ENCODE measurements at places on chromosomes 6 and 20.

DNA sequence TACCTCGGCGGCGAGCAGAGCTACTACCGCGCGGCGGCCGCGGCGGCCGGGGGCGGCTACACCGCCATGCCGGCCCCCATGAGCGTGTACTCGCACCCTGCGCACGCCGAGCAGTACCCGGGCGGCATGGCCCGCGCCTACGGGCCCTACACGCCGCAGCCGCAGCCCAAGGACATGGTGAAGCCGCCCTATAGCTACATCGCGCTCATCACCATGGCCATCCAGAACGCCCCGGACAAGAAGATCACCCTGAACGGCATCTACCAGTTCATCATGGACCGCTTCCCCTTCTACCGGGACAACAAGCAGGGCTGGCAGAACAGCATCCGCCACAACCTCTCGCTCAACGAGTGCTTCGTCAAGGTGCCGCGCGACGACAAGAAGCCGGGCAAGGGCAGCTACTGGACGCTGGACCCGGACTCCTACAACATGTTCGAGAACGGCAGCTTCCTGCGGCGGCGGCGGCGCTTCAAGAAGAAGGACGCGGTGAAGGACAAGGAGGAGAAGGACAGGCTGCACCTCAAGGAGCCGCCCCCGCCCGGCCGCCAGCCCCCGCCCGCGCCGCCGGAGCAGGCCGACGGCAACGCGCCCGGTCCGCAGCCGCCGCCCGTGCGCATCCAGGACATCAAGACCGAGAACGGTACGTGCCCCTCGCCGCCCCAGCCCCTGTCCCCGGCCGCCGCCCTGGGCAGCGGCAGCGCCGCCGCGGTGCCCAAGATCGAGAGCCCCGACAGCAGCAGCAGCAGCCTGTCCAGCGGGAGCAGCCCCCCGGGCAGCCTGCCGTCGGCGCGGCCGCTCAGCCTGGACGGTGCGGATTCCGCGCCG lies 994 bp downstream of the FOXC1 start:
- no peak for DNase-seq

DNA sequence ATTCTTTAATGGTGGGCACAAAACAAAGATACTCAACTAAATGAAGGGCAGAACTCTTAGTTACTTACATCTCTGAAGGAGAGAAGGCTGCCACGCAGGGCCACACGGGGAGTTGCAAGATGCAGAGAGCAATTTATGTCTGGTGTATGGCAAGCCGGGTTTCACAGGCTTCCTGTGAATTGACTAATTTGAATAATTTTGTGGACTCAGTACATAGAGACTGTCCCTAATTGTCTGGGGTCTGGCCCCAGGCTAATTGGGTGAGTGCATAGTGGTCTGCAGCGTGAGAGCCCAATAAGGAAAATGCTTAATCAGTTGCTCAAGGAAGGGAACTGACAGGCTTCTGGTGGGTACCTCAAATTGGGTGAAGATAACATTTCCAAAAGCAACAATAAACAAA lies 205.7 kb downstream of the OTOR start:
- DNase-seq = no peak

DNA sequence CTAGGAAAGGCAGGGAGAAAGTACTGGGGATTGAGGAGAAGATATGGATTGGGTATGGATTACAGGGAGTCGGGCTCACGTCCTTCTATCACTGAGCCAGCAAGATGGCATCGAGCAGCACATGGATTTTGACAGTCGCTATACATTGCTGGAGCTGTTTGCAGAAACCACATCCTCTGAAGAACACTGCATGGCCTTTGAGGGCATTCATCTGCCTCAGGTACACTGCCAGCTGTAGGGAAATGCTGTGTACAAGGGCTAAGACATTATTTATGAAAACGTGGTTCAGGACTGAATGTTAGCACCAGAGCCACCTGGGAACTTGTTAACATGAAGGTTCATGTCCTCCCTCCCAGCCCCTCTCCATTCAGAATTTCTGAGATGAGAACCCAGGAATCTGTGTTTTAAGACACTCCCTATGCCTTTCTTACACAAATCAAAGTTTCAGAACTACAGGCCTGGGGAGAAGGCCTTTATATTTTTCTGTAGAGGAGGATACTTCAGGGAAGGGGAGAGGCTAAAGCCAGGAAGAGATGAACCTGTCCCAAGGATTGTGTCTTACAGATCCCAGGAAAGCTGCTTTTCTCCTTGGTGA lies 3.5 kb downstream of the CUL9 start:
- no peak for DNase-seq

GRCh38 chr20:51867251-51867650 lies 64.9 kb upstream of the SALL4 start:
- no peak for DNase-seq

- no peak for DNase-seq
Observed at GRCh38 chr6:111423960-111424846, 58.8 kb downstream of the REV3L start.

GRCh38 chr6:39778581-39779255 lies 13.5 kb upstream of the DAAM2 start:
- no peak for DNase-seq

GRCh38 chr6:45631396-45631795 lies 253.7 kb upstream of the SUPT3H start:
- no peak for DNase-seq

DNA sequence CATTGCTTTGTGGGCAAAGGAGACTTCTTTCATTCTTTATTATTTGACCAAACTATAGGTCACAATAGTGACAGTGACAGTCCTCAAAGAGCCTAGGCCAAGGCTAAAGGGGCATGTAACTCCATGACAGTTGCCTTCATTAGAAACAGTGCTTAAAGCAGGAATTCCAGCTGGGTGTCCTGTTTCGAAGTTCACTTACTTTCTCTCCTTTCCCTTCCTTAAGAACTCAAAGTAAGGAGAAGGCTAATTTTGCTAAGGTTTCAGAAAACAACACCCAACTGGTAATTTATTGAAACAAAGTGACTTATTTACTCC lies 48.1 kb upstream of the HEY2 start:
- DNase-seq = no peak

DNA sequence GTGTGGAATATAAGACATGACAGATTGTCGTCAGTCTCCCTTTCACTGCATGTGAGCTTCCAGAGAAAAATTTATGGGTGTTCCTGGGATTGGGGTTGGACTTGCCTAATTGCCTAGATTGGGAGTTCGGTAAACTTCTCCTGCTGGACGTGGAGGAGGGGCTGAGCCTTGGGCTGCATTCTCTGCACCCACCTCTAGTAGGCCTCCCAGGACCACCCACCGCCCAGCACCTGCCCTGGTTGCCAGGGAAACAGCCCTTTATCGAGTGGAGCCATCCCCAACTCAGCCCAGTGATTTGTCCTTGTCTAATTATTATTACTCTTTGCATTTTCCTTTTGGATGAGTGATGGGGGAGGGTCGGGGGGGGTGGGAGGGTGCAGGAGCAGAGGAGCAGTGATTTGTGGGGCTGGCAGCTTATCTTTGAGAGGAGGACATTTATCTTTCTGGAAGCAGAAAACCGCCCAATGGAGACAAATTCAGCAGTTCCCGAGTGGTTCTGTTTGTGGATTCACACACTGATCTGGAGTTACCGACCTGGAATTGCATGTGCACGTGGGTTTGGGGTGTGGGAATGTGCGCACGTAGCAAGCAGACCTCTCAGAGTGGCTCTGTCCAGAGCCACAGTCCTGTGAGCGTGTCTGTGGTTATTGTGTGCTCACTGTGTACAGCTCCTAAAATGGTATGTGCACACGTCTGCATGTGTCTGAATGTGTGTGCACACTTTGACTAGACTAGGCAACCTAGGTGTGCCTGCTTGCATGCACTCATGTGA lies 104.5 kb downstream of the DHX35 start:
- no peak for DNase-seq

DNA sequence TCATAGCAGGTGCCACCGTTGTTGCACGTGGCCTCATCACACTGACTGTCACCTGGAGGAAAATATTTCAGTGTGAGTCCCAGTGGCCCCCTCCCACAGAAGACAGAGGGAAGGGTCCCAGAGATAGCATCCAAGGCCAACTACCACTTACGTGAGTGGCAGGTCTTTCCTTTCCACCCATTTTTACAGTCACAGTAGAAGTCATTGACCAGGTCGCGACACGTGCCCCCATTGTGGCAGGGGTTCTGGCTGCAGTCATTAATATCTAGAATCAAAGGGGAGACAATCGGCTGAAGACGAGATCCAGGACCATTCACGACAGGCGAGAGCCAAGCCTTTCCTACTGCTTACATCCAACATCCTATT lies 28.6 kb downstream of the JAG1 start:
- no peak for DNase-seq

GRCh38 chr6:124319410-124319809 lies 515.7 kb downstream of the NKAIN2 start:
- DNase-seq = no peak

DNA sequence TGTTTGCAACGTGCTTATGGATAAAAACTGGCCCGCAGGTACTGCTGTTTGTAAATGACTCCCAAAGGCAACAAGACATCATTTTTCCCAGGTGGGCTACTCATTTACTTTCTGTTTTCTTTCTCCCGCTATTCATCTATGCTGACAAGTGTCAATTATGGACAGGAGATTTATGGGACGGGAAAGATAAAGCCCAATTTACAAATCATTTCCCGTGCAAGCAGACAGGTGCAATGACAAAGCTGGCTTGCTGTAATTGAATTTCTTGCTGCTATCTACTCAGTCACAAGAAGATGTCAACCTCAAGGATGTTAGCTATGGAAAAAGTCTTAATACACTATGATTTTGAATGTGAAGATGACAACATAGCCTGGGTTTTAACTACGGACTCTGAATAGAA lies 125.5 kb downstream of the EPHA7 start:
- DNase-seq = no peak

- DNase-seq = no peak
Observed at GRCh38 chr20:50128520-50128905, 15.6 kb upstream of the UBE2V1 start.

DNA sequence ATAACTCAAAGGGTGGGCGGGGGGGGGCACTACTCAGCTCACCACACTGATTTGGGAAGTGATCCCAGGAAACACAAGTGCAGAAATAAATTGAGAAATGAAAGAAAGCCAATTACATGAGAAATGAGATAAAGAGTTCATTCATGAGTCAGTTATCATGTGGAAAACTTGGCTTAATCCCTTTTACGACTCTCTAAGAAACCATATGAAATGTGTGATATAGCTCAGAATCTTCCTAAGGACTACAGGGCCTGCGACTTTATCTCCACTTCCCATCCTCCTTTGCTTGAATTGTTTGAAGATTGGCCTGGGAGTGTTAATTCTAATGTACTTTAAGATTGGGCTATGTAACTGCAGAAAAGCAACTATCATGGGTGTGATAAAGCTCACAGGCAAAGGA lies 3.6 kb upstream of the BTN2A2 start:
- DNase-seq = no peak

GRCh38 chr20:40265825-40266533 lies 423.1 kb downstream of the MAFB start:
- DNase-seq = peak; percentile 22

GRCh38 chr6:41798901-41799558 lies 11.5 kb downstream of the TOMM6 start:
- DNase-seq = no peak

DNA sequence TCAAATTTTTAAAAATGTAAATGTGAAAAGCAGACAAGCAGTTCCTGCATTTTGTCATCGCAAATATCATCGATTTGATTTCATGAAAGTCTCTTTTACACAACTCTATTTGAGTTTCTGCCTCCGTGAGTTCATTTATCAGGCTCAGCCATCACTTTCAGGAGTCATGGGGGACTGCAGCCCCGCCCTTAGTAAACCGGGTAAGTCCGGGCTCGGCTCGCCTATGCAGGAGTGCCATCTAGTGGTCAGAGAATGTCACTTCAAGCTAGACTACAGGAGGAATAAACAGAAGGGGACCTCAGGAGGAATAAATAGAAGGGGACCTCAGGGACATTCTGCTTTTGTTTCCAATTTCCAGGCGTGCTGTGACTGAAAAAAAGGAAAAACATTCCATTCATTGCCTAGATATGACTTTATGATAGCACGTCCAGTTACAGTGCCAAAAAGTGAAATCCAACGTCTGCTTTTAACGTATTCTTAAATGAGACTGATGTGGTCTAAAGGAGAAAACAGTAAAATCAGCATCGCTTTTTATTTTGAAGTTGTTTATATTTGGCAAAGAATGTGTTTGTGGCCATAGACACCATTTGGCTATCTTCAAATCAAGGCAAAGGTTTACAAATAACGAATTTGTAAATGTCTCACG lies 333.9 kb downstream of the HACE1 start:
- DNase-seq = peak; percentile 77

GRCh38 chr6:15062516-15063252 lies 183.2 kb upstream of the JARID2 start:
- DNase-seq = no peak

DNA sequence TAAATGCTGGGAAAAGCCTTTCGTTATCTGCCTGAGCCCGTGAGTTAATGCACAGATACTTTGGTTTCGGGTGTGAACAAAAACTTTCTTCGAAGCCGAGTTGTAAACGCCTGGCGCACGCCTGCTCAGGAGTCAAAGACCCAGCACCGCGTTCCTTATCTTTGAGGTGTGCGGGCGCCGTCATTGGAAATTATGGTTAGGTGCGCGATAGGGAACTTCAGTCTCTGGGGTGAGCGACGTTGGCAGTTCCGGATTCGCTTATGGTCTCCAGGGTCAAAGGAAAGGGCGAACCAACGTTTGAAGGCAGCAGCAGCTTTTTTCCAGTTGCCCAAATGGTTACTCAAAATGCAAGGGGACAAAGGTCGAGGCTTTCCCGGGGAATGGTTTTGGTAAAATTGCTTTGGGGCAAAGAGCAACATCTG lies 853 bp downstream of the SLC22A3 start:
- DNase-seq = no peak

- no peak for DNase-seq
Observed at GRCh38 chr20:3811467-3812258, 8.7 kb upstream of the AP5S1 start.

GRCh38 chr6:17064975-17065374 lies 36.9 kb upstream of the STMND1 start:
- DNase-seq = no peak

DNA sequence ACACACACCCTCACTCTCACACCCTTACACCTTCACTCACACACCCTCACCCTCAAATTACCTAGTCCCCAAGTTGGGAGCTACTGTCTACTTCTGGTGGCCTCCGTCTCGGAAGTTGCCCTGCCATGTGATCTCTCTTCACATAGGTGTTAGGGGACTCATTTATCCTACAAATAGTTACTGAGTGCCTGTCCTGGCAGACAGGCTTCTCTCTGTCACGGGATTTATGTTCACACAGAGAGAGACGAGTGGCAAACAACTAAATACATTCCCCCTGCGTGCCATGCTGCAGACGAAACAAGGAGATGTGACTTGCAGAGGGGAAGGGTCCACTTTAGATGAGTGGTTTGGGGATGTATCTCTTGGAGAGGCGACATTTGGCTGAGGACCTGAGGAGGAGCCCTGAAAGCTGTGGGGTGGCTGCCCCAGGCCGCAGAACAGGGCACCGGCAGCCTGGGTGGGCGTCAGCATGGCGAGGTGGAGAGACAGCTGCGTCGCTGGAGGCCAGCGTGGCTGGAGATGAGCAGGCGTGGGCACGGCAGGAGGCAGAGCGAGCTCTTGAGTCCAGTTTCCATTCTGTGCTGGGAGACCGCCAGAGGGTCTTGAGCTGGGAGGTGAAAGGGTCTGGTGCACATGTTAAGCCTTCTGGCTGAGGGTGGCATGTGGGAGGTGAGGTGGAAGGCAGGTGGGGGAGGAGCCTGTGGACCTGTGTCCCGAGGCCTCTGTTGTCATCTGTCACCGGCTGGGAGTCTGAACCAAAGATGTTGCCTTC lies 17.2 kb downstream of the DYNLT1 start:
- DNase-seq = no peak
